ENCODE measurements at places on chromosomes 5 and 9.

- DNase-seq, result no peak
These were observed 280.4 kb downstream of the ZSWIM6 start for GRCh38 chr5:61612431-61612830.

DNA sequence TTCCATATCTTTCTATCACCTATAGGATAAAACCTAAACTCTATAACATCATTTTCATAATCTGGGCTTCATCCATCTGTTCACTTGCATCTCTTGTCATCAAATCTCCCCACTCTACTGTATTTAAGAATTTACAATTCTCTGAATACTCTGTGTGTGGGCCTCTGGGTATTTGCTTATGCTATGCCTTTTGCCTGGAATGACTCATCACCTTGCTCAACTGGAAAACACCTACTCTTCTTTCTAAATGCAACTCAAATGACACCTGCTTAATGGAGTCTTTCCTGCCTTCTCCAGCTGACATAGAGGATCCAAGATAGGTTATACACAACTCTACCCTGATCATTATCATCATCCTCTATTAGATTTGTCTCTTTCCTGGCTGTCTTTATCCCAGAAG lies 421.7 kb downstream of the SPATA31D1 start:
- DNase-seq, result no peak

DNA sequence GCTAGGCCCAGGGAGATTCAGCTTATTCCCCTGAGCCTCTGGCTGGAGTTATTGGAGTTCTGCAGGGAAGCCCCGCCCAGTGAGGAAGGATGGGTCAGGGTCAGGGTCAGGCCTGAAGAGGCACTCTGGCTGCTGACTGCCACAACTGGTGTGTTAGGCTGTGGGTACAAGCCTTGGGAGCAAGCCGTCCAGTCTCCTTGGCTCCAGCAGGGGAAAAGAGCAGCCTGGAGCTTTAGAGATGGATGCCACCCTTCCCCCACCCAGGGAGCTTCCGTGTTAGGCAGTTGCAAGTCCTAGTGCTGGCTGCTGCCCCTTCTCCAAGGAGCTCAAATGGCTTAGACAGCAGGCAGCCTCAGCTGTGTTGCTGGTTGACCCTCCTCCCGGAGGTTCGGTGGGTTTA lies 34.4 kb upstream of the TAF11L2 start:
- DNase-seq, result no peak

DNA sequence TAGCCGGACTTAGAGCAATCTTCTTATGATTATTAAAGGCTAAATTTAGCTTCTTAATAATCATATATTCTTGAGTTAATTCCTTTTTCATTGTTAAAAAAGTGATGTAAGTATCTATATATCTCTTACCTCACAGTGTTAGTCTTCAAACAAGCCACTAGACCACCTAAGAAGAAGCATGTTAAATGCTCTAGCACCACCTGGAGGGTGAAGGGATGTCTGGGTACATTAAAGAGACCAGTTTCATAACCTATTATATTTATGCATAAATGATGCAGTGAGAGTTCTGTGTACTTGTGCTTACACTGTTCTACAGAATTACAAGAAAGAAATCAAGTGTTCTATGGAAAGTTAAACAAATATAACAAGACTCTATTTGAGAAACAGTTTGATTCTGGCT lies 55.9 kb upstream of the SLCO6A1 start:
- DNase-seq, result no peak

GRCh38 chr5:87784311-87784710 lies 371.6 kb upstream of the CCNH start:
- DNase-seq, result no peak

DNA sequence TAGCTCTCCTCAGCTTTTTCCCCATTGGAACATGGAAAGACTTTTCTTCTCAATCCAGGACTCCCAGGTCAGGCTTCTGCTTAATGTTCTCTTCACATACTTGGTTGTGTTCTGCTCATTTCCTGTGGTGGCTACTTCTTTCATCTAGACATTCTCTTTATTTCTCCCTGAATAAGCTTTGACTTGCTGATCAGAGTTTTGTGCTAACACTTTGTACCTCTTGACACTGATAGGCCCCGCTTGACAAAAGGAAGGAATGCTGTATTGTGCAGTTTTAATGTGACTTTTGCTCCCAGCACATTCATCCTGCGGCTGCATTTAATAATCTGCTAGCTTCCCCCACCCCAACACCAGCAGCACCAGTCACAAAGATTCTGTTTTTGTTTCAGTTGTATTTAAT lies 90.9 kb upstream of the MINAR2 start:
- no peak for DNase-seq

- DNase-seq, result no peak
These were observed 75.8 kb downstream of the AOPEP start for GRCh38 chr9:94802251-94802650.

DNA sequence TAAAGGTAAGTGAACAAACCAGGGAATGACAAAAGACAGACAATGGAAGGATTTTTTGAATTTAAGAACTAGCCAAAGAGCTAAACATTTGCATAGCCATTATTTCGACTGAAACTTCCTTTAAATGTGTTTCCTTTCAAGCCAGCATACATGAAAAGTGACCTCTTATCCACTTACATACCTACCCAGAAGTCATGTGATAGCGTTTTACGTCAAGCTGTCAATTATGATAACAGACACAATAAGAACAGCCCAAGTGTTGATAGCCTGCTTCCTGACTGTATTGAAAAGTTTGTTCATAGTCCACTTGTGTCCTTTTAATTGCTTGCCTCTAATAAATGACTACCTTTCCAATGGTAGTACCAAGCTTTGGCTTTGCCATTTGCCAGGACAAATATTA lies 206.0 kb downstream of the NFIB start:
- DNase-seq, result peak; percentile 24

DNA sequence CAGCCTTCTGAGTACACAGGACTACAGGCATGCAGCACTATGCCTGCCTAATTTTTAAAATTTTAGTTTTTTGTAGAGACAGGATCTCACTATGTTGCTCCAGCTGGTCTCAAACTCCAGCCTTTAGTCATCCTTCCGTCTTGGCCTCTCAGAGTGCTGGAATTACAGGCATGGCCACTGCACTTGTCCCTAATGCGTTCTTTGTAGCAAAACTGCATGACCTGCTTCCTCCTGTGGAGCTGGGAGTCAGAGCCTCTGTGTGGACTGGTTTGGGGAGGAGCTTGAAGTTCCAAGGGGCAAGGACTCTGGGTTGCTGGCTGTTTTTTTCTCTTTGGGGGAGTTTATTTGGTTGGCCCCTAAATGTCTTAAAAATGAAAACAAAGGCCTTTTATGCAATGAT lies 22.7 kb upstream of the ANKRD34B start:
- DNase-seq, result no peak

- DNase-seq, result no peak
These were observed 189.5 kb downstream of the BRINP1 start for GRCh38 chr9:119179701-119180100.

DNA sequence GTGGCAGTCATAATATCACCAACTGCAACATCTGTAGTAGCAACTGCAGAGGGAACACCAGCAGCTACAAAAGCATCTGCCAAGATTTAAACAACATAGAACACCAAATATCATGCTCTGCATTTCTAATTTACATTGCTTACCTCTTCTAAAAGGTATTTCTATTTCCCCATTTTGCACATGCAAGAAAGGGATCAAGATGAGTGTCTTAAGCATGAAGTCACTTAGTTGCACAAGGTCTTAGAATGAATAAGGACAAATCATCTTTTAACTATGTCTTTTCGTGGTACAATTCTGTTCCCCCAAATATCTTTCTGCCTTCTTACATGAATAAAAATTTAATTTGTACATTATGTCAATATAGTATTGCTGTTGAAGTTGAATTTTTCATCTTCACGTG lies 1746.4 kb downstream of the EFNA5 start:
- DNase-seq, result no peak

DNA sequence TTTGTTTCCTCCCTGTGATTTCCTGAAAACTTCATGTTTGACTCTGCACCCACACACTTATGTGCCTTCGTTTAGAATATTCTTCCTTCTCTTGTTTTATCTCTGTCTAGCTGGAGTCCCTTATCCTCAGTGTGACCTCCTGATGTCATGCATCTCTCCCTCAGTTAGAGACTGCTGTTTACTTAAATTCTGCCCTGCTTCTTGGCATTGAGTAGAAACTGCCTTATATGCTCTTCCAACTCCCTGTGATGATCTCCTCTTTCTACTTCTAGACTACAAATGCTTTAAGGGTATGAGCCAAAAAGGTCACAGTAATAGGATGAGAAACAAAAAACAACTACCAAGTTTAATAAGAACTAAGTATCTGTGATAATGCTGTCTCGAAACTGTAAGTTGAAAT lies 12.2 kb downstream of the FGF10 start:
- DNase-seq, result no peak

GRCh38 chr5:15880201-15880600 lies 299.4 kb downstream of the MARCHF11 start:
- DNase-seq, result no peak

DNA sequence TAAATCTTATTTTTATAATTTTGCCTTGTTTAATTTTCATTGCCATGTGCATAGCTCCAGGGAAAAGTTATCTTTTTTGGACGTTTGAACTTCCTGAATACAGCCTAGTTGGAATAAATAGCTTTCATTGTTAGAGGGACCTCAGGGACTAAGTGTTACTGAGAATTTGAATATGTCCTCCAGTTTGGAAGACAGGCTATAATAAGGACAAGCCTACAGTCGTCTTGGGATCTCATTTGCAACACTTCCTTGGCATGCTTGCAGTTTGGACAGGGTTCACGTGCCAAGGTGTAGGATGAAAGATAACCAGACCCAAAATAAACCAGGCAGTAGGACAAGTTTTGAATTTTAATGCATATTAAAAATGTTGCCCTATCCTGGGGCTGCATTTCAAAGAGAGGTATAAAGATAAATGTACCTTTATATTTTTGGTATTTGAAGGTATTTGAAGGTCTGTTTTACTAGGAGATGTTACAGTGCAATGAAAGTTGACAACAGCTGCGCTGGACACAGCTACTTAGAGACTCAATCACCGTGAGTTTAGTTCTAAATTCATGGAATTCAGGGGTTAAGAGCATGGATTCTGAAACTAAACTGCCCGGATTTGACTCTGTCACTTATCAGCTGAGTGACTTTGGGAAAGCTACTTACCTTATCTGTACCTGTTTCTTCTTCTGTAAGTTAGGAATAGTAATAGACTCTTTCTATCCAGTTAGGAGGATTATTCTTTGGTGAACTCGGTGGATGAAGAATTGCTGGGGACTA lies 134.1 kb downstream of the ACTBL2 start:
- peak; percentile 49 for DNase-seq

GRCh38 chr5:136677217-136677616 lies 311.9 kb upstream of the TRPC7 start:
- DNase-seq, result no peak

GRCh38 chr9:38214432-38214831 lies 145.4 kb upstream of the SHB start:
- DNase-seq, result no peak

DNA sequence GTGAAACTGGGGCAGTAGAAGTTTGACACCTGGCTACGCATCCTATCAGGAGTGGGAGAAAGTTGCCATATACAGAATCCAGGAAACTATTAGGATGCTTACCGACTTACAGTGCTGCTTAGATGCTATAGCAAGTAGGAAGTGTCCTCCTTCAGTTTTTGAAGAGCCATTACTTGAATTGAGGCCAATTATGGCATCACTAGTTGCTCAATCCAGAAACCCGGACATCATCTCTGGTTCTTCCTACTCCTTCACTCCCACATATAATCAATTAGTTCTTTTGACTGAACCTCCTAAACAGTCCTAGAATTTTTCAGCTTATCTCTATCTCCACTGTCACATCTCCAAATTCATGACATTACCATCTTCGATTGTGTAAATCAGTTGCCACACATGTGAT lies 41.8 kb upstream of the UGCG start:
- no peak for DNase-seq

DNA sequence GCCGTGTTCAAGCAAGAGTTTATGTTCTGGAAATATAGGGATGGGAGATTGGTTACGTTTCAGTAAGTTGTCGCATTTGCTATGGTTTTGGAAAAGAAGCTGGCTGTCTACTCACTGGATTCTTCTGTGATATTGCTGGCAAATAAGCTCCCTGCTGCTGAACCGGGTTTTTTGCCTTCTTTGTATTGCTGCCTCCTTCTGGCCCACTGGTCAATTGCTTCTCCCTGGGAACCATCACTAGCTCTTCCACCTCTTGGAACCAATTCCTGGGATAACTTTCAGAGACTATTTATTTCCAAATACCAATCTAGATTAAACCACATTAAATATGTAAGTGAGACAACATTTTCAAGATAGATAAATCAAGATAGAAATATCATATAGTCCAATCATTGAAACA lies 43.0 kb downstream of the NUDT12 start:
- DNase-seq, result no peak

DNA sequence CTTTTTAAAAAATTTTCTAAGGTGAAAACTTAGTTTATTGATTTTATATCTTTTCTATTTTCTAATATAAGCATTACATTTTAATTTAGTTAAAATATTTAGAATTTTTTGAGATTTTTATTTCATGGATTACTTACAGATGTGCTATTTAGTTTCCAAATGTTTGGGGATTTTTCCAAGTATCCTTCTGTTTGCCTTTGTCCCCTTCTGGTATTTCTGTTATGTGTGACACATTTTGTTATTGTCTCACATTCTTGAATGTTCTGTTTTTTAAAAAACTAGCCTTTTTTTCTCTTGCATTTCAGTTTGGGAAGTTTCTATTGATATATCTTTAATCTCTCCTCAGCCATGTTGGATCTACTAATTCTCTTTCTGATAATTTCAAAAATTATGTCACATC lies 234.9 kb downstream of the FAM170A start:
- no peak for DNase-seq

DNA sequence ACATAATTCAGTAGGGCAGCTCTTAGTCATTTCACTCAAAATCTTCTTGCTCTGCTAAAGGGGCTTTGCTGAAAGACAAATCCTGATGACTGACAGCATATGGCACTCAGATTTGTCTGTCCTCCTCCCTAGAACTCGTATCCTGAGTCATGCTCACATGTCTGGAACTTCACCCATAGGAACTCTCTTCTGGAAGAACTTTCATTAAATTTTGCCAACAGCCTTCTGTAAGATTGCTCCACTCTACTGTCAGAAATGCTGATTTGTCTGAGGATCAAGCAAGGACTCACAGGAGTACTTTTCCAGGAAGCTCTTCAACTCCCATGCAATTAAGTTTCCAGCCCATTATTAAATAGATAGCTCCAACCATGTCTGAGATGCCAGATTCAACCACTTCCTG lies 59.8 kb upstream of the SNX2 start:
- no peak for DNase-seq

GRCh38 chr9:83153030-83153429 lies 90.1 kb upstream of the RASEF start:
- no peak for DNase-seq

- DNase-seq, result no peak
These were observed 218.5 kb upstream of the ELAVL2 start for GRCh38 chr9:24044576-24044975.

DNA sequence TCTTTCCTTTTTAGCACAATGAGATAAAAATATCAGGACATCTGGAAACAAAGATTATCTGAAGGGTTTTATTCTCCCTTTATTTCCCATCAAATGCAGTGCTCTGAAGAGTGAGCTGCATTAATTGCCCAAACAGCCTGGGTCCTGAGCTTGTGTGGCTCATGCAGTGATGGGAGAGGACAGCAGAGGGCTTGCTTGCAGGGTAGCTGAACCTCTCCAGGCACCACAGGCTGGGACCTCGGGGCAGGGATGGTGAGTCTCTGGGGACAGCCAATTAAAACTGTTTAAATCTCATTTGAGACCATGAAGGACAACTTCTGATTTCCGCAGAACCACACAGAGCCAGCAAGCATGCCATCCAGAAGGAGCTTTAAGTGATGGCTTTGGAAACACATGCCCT lies 71.2 kb downstream of the PLAC8L1 start:
- no peak for DNase-seq

GRCh38 chr5:59943452-59944113 lies 50.1 kb upstream of the PDE4D start:
- DNase-seq, result no peak
